Ammon's horn (tissue), 1 donor: ENCODE measurements at places on chromosomes 3 and 15.
A peak's percentile ranks its signal among the peaks of the same experiment; 100 is the strongest.

- no peak for DNase-seq
Measured at GRCh38 chr3:88114878-88115549, 34.7 kb upstream of the C3orf38 start.

- DNase-seq, result no peak
Measured at GRCh38 chr3:15724446-15724845, 73.3 kb downstream of the ANKRD28 start.

GRCh38 chr3:139104062-139104461, 59.4 kb upstream of the PRR23C start:
- no peak for DNase-seq

DNA sequence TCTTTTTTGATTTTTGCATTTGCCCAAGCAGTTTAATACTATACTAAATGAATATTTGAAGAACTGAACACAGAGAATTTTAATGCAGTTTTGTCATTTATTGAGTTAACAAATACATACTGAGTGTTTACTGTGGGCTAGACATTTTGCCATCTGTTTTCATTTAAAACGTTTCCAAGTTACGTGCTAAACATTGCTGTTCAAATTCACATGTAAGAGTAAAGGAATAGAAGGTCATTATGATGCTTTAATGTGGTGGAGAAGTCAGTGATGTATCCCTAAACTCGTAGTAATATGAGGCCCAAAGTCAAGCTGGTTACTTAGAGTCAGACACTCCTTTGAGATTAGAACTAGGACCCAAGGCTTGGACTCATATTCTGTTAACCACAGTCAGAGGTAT, 49.4 kb downstream of the CRYBG3 start:
- DNase-seq, result no peak

DNA sequence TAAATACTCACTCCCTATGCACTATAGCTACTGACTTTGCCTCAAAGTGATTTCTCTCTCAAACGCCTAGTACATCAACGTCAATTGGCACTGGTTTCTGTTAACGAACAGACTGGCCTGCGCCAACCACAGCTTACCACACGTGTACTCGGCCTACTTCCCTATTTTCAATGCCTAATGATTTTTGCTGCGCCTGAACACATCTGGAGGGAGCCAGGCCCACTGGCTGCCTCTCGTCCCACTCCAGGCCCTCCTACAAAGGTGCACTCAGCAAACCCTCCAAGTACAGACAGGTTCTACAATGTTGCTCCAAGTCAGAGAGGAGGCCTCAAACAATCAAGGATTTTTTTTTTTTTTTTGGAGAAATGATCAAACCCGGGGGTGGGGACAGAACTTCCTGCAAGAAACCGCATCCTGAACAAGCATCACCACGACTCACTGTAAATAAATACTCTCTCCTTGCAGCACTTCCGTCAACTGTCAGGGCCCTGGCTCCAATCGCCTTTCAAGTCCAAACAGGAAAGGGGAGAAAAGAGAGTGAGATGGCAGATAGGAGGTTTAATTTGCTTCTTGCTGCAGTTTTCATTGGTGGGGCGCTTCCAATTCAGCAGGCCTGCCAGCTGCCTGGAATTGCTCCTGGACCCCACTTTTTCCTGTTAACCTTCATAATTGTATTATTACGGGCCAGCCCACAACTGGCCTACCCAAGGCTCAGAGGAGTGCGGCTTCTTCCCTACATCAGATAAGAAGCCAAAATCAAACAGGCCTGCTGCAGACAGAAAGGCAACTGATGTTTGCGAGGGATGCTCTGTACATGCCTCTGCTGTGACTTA, 139.3 kb downstream of the FOXP1 start:
- peak; percentile 74 for DNase-seq

GRCh38 chr3:54703923-54704322, 223.9 kb downstream of the LRTM1 start:
- peak; percentile 40 for DNase-seq

GRCh38 chr3:55675478-55675877, 188.4 kb upstream of the WNT5A start:
- DNase-seq, result no peak
